ENCODE measurements at places on chromosomes 12 and 14.

DNA sequence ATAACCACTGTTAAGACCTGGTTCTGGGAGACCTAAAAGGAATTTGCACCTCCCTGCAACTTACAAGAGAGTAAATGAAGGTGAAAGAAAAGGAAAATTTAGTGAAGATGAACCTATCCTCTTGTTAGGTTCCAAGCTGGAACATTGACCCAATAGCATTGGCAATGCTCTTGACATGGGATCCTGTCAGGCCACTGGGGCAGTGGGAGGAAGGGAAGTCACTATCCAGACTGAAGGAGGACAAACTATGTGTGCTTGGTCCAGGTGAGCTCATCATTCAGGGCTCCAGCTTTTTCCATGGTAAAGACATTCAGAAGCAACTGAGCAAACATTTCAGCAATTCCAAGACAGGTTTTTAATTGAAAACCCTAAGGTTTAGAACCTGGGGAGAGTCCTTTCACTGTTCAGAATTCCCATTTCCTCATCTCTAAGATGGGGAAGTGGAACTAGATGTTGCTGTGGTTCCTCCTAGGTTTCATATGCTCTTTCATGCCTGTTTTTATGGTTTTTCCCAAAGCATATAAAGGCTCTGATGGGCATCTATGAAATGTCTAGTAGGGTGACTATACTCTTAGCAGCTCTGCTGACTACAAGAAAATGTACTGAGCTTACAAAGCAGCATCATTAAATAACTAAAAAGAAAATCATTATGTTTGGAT, 33.1 kb downstream of the MAPK1IP1L start:
- no peak for DNase-seq

DNA sequence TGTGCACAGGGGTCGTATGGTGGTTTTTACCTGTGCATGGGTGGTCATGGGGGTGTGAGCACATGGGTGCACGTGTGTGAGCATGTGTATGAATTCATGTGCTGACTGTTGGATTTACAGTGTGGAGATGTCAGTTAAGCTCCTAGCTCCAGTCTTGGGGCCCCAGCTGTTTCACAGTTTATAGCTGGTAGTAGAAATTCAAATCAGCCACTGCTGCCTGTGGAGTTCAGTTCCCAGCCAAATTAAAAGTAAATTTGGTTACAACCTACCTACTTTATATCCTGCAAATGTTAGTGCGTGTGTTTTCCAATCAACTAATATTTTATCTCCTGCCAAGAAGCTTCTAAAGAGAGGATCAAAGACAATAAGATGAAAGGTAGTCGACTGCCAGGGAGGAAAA, 56.0 kb upstream of the HSPB8 start:
- no peak for DNase-seq

- no peak for DNase-seq
Observed at GRCh38 chr14:35938770-35939169, 112.6 kb downstream of the BRMS1L start.

- DNase-seq, result peak; percentile 29
Observed at GRCh38 chr12:57983146-57983857, 41.9 kb downstream of the ATP23 start.

DNA sequence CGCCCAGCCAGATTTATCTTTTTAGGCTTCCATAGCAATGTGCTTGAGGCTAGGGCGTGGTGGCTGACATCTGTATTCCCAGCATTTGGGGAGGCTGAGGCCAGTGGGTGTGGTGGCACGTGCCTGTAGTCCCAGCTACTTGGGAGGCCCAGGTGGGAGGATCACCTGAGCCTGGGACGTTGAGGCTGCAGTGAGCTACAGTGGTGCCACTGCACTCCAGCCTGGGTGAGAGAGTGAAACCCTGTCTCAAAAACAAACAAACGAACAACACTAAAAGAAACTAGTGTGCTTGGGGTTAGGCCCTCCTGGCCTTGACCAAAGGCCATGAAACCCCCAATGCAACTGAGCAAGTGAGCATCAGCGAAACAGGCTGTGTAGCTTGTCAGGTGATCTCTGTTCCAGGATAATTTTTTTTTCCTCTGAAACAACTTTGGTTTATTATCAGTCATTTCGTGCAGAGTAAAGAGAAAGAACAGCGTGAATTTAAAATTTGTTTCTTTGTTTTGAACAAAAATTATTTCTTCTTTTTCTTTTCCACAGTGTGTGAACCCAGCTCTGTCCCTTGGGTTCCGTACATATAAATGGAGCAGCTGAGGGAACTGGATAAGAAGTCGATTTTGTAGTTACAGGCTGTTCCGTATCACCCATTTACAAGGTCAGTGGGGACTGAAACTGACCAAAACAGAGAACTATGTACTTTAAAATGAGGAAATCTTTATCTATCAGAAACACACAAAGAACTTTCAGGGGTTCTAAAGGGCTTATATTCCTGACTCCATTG, 8.8 kb upstream of the TUBA1C start:
- no peak for DNase-seq

- no peak for DNase-seq
Observed at GRCh38 chr14:77268989-77269600, 1.9 kb downstream of the NGB start.

- no peak for DNase-seq
Observed at GRCh38 chr14:32727832-32728231, 210.8 kb upstream of the NPAS3 start.

DNA sequence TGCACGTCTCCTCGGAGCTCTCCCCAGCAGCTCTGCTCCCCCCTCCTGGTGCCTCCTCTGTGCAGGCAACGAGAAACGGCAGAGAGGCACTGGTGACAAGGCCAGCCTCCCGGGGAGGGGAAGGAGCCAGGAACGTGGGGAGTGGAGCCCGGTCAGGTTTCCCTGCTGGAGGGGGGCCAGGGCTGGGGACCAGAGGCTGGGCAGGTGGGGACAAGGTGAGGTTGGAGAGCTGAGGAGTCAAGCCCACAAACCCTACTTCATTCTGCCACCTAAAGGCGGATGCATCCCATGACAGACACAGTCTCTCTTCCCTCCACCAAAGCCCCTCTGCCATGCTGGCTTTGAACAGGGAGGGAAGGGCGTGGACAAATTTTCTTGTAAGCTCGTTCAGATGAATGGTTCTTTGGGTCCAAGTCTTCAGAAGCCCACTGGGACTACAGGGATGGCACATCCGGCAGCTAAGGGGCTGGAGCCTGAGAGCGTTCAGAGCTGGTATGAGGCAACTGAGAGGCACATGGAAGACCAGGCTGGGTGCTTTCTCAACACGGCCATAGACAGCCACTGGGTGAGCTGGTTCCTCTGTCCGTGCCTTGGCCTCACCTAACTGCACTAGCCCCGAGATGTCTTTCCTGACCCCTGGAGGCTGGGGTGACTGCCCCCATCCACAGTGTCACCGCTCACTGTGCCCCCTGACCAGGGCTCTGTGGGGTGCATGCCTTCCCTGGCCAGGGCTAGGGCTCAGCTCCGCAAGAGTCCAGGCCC, 105.9 kb downstream of the RBM19 start:
- DNase-seq, result no peak

- DNase-seq, result peak; percentile 79
Observed at GRCh38 chr12:79424109-79424721, 266.5 kb downstream of the PAWR start.

DNA sequence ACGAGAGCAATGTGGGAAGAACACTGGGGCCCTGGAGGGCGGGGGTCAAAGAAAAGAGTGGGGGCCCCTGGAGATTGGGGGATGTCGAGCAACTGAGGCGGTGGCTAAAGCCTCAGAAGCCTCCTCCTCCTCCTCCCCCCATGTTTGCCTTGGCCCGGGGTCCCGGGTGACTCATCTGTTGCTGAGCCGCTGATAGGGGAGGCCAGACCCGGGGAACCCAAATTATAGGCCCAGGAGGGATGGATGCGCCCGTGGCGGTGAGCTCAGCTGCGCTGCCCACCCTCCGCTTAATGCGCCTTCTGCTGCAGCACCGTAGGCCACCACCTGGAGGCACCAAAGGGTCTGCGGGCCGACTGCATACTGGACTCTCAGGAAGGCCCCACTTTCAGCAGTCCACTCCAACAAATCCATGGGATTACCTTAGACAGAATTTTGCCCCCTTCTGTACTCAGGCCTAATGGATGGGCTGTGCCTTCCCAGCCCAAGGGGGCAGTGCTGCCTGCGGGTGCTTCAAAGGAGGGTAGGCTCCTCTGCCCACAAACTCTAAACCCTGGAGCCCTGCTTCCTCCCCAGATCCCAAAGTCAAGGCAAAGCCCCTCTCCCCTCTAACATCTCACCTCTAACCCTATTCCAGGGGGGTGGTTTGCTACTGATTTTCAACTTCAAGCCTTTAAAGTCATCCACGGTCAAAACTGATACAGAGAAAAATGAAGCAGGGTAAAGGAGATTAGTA, 2.6 kb upstream of the WNT10B start:
- peak; percentile 32 for DNase-seq

- DNase-seq, result no peak
Observed at GRCh38 chr14:105497671-105498429, 6.8 kb downstream of the TEDC1 start.

- no peak for DNase-seq
Observed at GRCh38 chr14:77301103-77301502, 19.6 kb downstream of the POMT2 start.

GRCh38 chr12:64256166-64256800, 34.2 kb upstream of the KICS2 start:
- DNase-seq, result peak; percentile 25

DNA sequence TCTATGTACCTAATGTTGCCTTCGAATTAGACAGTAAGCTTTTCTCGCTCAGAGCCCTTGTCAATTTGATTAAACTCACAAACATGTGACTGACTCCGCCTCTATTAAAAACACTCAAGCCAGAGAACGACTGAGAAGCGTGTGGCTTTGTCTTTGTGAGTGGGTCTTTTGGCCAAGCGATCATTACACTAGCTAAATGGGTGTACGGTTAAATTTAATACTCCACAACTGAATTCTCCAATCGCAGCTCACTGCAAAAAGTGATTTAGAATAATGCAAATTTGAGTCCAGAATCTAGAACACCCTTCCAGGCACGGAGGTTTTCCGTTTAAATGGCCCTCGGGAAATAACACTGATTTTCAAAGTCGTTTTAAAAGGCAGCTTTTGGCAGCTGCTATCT, 253.7 kb downstream of the EFCAB11 start:
- no peak for DNase-seq

GRCh38 chr12:72189266-72189665, 82.9 kb upstream of the TRHDE start:
- DNase-seq, result no peak

DNA sequence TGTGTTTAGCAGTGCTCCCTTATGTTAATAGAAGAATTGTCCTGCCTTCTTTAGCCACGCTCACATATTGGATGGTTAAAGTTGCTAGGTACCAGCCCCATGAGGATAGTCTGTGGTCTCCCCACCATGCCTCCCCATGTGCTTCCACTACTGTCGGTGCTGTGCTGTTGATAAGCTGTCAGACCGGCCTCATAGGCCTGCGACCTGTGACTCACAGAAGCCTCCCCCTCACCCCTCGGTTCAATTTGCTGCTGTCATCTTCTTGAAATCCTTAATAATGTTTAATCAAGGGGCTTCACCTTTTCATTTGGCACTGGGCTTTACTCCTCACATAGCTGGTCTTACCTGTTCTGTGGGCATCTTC, 227.2 kb downstream of the NPAS3 start:
- DNase-seq, result no peak

DNA sequence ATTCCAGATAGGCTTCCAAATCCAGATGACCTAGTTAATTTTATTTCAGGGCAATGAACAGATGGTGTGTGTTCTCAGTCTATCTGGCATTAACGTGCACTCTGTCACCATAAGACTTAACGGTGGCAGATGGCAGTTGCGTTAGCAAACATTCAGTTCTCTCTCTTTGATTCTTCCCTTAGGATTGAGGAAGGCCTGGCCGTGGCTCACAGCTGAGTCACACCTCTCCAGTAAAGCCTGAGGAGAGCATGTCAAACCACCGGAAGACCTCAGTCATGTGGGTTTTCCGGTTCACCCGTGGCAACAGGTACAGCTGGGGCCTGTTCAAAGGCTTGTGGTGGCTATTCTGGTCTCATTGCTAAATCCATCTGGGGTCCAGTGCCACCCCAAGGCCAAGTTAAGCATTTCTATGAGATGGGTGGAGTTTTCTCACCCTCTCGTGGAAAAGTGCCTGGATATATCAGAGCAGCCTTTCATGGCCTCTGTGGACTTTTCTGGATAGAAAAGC, 545.1 kb upstream of the ATP2B1 start:
- DNase-seq, result no peak

- DNase-seq, result no peak
Observed at GRCh38 chr14:76696791-76697190, 64.5 kb upstream of the VASH1 start.

DNA sequence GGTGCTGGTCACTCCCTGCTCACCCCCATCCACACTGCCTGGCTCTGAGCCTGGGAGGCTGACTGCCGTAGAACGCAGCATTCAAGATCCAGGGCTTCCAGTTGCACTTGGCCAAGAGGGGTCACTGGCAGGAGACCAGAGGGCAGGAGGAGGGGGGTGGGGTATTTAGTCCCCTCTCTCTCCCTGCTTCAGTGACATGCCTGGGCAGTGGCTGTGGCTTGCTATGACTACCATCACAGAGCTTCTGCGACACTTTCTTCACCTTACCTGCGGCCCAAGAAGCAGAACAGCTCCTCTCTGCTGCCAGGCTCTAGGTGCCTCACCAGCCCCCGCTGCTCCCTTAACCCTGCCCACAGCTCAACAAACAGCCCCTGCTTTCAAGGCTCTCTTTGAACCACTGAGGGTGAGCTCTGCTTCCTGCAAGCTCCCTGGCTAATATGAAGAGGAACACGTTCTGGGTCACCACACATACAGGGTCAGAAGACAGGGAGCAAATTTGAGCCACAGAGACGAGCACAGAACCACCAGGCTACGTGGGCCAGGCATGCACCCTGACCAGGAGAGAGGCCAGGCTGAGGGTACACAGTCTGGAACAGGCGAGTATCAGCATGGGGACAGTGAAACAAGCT, 55.7 kb downstream of the ITPK1 start:
- no peak for DNase-seq

DNA sequence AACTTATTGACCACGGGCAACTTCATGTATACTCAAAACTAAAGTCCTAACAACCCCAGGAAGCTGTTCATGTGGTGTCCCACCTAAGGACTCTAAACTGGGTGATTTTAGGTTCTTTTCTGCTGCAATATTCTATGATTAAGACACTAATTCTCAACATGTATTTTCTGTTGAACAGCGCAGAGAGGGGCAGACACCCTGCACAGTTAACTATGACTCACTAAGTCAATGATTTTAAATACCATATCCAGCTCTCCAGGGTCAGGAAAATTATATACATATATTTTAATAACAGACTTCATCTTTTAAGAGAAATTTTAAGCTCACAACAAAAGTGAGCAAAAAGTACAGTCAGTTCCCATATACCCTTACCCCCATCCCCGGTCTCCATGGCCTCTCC, 85.0 kb downstream of the FOXN3 start:
- DNase-seq, result no peak

GRCh38 chr14:50085570-50086320, 30.6 kb downstream of the VCPKMT start:
- peak; percentile 17 for DNase-seq

Data from fibroblast of skin of left biceps (primary cell).